SW480 (cell line): ENCODE measurements at places on chromosomes 1 and 21.

- DNase-seq, result no peak
These were observed 24.6 kb upstream of the CGN start for GRCh38 chr1:151486557-151486956.

DNA sequence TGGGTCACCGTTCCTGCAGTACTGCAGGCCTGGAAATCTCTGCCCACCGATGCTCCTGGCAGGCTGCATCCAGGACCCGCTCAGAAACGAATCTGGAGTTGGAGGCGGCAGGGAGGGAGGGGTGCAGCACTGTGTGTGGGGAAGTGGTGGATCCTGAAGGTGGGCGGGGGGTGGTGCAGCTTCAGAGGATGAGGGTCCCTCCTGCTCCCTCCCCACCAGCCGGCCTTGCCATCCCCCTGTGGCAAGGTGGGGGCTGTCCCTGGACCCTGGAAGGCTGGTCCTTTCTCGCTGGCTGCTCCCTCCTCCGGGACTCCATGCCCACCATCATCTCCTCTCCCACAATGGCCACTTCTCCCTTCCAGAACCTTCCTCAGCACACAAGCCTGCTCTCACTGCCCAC, 60.4 kb downstream of the B3GALT5 start:
- no peak for DNase-seq

DNA sequence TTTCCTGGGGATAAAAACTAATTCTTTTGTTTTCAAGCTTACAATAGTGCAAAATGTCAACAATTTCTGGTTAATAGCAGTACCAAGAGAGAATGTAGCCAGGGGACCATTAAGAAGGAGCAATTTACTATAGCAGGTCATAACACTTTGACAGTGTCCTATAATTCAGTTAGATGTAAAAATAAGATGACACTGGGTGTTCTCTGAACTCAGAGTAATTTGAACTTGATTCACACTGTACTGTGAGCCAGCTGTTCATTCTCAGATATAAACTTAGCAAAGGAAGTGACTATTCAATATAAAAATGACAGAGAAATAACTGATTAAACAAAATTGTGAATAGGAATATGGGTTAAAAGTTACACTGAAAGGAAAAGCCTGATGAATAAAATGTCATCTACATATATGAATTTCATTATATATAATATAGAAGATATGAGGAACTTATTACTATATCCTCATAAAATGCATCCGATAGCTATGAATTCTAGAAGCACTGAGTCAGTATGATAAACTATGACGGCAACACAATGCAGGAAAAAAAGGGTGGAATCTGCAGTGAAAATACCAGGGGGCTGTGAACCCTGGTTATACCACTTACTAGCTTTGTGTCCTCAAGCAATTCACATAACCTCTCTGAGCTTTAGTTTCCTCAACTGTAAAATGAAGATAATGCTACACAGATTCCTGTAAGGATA, 135.9 kb downstream of the ACBD6 start:
- no peak for DNase-seq

- no peak for DNase-seq
These were observed 32.6 kb downstream of the GPR52 start for GRCh38 chr1:174480324-174480723.

GRCh38 chr1:67719329-67720196, 34.6 kb downstream of the GADD45A start:
- DNase-seq, result no peak

DNA sequence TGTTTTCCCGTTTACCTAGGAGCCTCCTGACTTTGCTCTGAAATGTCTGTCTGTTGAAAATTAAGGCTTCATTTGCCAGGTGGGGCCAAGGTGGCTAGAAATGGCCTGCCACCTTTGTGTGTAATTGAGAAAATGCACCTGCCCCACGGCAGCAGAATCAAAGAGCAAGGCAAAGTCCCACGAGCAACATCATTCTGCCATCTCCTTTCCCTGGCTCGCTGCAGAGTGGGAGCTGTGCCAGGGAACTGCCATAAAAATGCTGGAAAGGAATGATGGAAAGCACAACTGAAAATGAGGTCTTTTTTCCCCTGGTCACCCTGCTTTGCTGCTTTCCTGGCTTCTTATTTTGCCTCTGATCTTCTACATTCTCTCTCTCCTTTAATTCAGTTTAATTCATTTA, 5.5 kb upstream of the OLFML2B start:
- DNase-seq, result no peak

- DNase-seq, result no peak
These were observed 43.4 kb downstream of the PKP1 start for GRCh38 chr1:201326710-201327109.

- DNase-seq, result no peak
These were observed 52.4 kb upstream of the SYT14 start for GRCh38 chr1:209885403-209886218.

- DNase-seq, result no peak
These were observed 28.7 kb downstream of the CDK18 start for GRCh38 chr1:205532996-205533735.
